HEK293T (cell line): ENCODE measurements at places on chromosomes 6 and 20.

GRCh38 chr6:121732641-121733040 lies 297.2 kb downstream of the GJA1 start:
- DNase-seq = no peak

GRCh38 chr6:1325461-1326309 lies 13.8 kb downstream of the FOXQ1 start:
- DNase-seq = no peak

DNA sequence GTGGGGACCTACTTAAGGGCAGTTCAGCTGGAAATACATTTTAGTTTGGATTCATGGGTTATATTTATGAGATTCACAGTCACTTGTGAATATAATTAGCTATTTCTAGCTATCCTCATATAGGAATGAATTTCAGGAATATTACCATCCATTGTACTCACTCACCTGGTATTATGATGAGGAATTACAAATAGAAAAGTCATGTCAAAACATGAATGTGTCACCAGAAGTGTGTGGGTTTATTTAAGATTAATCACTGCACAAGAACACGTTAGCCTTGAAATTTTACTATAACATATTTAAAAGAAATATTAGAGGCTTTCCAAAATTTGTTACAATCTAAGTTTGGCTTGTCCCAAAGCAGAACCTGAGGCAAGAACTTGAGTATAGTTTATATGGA lies 510.5 kb downstream of the PHF3 start:
- DNase-seq = no peak

DNA sequence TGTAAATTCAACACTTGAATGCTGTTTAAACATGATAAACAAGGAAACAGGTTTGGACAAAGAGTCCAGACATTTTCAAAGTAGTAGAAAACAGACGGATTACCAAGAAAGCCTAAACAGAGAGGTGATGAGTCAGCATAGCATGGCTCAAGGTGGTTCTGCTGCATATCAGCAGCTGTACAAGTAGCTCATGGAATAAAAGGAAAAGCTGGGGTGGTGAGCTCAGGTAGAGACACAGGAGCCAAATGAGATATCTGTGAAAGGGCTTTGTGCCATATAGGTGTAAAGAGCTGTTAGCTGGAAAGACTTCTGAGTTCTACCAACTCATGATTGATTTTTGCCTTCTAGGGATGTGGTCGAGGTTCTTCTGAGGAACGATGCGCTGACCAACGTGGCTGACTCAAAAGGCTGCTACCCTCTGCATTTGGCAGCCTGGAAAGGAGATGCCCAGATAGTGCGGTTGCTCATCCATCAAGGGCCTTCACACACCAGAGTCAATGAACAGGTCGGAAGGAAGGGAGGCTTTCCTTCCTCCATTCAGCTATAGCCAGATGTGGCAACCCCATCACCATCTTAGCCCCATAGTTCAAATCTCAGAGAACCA lies 80.7 kb downstream of the ANKS1A start:
- no peak for DNase-seq

DNA sequence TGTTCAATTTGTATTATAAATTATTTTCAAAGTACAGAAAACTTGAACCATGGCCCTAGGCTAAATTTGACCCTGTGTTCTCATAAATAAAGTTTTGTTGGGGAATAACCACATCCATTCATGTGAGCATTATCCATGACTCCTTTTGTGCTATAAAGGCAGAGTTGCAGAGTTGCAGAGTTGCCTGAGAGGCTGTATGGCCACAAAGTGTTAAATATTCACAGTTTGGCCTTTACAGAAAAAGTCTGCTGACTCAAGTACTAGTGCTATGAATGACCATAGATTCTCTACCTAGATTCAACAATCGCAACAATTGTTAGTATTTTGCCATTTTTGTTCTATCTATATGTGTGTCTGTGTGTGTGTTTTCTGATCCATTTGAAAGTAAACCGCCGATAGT lies 46.2 kb upstream of the BEND3 start:
- no peak for DNase-seq

GRCh38 chr6:56232436-56232835 lies 14.9 kb downstream of the COL21A1 start:
- DNase-seq = no peak
